ENCODE measurements at places on chromosomes 12 and 14.
A peak's percentile ranks its signal among the peaks of the same experiment; 100 is the strongest.

- no peak for DNase-seq
These were observed 163.5 kb downstream of the CFAP54 start for GRCh38 chr12:96652870-96653269.

DNA sequence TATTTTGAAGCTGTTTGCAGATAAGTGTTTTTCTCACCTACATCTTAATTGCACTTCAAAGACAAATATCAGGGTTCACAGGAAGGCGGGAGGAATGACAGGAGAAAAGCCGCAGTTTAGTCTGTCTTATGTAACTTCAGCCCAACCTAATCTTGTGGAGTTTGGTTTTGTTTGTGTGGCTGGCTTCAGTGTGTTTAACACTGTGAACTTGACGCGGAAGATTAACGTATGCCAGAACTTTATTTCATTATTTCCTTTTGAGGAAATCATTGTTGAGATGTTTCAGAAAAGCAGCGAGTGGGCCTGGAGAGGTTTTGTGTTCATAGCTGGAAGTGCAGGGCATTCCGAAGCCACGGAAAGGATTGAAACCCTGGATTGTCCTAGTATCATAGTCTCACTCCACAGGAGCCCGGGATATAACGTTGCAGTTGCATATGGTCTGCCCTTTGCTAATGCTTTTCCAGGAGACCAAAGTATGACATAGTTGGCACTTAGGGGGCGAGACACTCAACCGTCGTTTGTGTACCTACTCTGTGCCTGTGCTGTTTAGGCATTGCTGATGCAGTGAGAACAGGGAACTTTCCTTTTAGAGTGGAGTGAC lies 2.0 kb downstream of the PELI2 start:
- no peak for DNase-seq

GRCh38 chr12:3551386-3551785 lies 60.4 kb downstream of the PRMT8 start:
- no peak for DNase-seq

DNA sequence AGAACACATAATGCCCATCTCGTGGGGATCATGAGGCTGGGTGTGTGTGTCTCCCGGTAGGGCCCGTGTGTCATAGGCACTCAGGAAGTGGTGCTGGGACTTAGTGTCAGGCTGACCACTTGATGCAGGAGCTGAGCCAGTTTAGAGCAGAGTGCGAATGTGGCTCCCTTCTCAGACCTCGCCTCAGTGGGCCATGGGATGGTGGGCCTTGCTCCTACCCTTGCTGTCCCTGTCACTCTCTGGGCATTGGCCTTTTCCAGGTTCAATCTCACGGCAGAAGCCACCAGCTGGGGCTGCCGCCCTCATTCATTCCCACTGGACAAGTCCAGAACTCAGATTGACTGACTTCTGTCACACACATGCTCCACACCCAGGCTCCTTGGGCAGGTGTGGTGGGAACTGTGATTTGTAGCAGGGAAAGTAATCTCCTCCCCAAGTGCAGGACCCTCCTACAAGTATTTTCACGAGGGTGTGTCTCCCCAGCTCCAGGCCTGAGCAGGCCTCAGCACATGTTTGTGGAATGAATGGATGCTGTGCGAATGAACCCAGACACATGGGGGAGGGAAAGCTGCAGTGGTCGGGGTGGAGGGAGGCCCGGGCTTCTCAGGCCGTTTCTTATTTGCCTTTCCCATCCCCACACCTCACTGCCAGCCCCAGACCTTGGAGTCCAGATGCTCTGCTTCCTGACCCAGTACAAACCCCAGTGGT lies 54.9 kb downstream of the BEGAIN start:
- DNase-seq = no peak

GRCh38 chr14:65170768-65171507 lies 68.6 kb upstream of the MAX start:
- DNase-seq = no peak

- peak; percentile 69 for DNase-seq
These were observed 32.9 kb downstream of the MIPOL1 start for GRCh38 chr14:37230551-37231194.

DNA sequence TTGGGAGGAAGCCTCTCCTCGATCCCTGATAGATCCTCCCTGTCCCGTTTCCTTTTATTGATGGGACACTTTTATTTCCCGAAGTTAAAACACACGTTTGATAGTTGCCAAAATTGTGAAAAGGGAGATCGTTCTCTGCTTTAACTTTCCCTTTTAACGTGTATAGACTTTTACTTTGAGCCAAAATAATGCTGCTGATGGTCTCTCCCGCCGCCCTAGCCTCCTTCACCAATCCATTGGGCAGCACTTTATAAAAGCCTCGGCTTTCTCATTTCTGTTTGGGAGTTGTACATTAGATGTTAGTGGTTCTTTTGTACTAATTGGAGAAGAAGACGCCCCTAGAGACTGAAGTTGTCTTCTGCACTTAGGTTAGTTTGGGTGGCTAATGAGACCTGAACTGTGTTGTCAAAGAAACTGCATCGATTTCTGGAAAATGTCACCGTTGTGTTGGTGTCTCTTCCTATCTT lies 1.4 kb downstream of the TMTC2 start:
- peak; percentile 58 for DNase-seq

DNA sequence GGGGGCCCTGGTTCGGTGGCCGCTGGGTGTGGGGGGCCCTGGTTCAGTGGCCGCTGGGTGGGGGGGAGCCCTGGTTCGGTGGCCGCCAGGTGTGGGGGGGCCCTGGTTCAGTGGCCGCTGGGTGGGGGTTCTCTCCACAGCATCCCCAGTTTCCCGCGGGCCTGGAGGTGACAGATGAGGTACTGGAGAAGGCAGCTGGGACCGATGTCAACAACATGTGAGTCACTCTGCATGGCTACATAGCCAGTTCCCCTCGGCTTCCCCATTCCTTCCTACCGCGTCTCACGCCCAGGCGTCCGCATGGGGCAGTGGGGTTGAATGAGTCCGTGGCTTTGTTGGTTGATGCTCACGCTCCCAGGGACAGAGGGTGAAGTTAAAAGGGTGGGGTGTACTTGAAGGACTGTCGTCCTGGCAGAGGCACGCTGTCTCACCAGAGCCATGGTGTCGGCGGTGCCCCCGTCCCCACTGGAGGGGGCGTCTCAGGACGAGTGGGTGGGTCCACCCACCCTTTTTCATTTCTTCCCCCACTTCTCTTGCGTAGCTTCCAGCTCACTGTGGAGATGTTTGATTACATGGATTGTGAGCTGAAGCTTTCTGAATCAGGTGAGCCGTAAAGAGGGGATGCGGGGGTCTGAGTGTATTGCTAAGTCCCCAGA lies 15.6 kb downstream of the HIP1R start:
- no peak for DNase-seq

GRCh38 chr14:35387713-35388579 lies 16.6 kb downstream of the NFKBIA start:
- DNase-seq = no peak

- DNase-seq = no peak
These were observed 6.6 kb downstream of the POMT2 start for GRCh38 chr14:77314043-77314442.

GRCh38 chr14:32202491-32202997 lies 525 bp downstream of the RNU6-8 start:
- DNase-seq = no peak

GRCh38 chr14:94203473-94204210 lies 29.5 kb downstream of the PPP4R4 start:
- DNase-seq = no peak

GRCh38 chr12:12653922-12654321 lies 42.1 kb downstream of the GPR19 start:
- no peak for DNase-seq

- no peak for DNase-seq
These were observed 886 bp upstream of the PRICKLE1 start for GRCh38 chr12:42590330-42590934.

DNA sequence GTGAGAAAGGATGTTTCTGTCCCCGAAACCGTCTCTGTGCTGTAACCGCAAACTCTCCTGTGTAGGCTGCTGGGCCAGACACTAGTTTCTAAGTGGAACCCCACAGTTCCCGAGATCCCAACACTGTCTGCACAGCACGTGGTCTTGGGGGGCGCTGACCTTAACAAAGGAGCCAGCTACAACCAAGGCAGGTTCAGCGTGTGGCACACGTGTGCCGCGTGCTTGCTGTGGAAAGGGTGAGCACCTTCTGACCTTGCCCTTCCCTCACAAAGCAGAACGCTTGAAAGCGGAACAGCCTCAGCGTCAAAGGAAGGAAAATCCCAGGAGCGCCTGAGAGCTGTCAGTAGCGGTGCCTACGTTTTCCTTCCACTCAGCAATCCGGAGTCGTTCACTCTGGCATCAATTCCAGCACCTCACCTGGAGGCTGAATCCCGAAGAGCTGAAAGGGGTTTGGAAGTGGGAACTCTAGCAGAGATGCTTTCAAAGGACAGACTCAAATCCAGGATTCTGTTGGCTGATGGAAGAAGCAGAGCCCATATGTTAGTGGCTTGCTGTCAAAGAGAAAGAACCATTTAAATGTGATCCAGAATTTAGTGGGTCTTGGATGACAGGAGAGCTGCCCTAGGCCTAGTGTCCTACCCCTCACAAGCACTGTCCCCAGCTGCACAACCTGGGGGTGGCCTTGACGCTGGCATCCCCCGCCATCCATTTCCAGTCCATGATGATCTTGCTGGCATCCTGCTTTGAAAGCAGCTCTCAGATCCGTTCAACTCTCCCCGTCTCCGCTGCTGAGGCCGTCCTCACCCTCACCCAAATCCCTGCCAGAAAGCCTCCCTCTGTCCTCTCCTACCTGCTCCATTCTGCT lies 27.1 kb downstream of the CCDC92 start:
- DNase-seq = no peak

GRCh38 chr12:21559855-21560569 lies 33.9 kb downstream of the SPX start:
- DNase-seq = no peak

- DNase-seq = no peak
These were observed 61.6 kb downstream of the RAD51B start for GRCh38 chr14:67881225-67881624.

GRCh38 chr14:25026476-25027137 lies 23.3 kb downstream of the STXBP6 start:
- DNase-seq = no peak

- no peak for DNase-seq
These were observed 144.0 kb downstream of the HELB start for GRCh38 chr12:66446276-66446675.

DNA sequence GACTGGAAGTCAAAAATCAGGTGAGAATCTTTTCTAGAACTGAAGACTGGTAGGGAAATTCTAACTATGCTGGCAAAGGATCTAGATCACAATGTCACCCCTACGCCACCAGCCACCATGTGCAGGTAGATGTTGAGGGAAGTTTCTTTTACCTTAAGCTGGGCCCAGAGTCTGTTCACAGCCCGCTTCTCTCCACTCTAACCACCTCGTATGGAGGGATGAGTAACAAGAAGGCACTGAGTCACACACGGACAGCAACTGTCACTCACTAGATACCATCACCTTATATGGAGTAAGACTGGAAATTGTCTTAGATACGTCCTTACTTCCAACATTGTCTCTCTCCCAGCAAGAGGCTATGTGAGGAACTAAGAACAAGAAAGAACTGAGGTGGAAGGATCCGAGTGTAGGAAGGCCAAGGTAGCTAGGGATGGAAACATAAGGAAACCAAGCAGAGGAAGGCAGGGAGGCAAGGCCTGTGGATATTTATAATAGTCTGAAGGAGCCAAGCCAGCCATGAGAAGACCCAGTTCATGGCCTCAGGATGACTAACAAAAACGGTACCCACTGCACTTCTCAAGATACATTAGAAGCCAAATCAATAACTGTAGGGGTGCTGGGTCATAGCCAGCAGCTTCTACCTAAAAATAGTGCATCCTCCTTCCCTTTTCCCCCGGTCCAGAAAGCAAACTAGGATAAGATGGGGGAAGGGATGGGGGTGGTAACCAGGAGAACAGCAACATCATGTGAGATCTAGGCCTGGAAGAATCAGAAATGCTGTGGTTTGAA lies 15.5 kb downstream of the REM2 start:
- no peak for DNase-seq

GRCh38 chr14:66939409-66939808 lies 249.8 kb upstream of the GARIN2 start:
- DNase-seq = no peak

GRCh38 chr12:116703214-116703795 lies 34.6 kb downstream of the SPRING1 start:
- DNase-seq = no peak

GRCh38 chr14:94598816-94599655 lies 13.2 kb upstream of the SERPINA3 start:
- no peak for DNase-seq

DNA sequence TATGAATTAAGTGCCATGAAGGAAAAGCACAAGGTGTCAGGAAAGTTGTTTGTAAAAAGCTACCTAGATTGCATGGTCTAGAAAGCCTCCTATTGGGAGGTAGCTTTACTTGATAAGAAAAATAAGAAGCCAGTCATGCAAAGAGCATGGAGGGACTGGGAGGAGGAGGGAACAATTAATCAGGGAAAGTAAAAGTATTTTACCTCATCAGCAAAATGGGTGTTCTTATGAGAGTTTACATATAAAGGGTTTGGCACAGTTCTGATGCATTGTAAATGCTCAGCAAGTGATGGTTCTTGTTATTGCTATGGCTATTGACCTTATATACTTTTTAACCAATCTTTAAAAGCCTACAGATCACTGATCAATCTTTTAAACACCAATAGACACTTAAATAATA lies 17.0 kb upstream of the TSPAN8 start:
- no peak for DNase-seq

- DNase-seq = no peak
These were observed 162.9 kb downstream of the GXYLT1 start for GRCh38 chr12:41981758-41982157.

- no peak for DNase-seq
These were observed 6.6 kb downstream of the FOXG1 start for GRCh38 chr14:28773176-28773575.

GRCh38 chr14:101844219-101844618 lies 82.7 kb downstream of the PPP2R5C start:
- no peak for DNase-seq

DNA sequence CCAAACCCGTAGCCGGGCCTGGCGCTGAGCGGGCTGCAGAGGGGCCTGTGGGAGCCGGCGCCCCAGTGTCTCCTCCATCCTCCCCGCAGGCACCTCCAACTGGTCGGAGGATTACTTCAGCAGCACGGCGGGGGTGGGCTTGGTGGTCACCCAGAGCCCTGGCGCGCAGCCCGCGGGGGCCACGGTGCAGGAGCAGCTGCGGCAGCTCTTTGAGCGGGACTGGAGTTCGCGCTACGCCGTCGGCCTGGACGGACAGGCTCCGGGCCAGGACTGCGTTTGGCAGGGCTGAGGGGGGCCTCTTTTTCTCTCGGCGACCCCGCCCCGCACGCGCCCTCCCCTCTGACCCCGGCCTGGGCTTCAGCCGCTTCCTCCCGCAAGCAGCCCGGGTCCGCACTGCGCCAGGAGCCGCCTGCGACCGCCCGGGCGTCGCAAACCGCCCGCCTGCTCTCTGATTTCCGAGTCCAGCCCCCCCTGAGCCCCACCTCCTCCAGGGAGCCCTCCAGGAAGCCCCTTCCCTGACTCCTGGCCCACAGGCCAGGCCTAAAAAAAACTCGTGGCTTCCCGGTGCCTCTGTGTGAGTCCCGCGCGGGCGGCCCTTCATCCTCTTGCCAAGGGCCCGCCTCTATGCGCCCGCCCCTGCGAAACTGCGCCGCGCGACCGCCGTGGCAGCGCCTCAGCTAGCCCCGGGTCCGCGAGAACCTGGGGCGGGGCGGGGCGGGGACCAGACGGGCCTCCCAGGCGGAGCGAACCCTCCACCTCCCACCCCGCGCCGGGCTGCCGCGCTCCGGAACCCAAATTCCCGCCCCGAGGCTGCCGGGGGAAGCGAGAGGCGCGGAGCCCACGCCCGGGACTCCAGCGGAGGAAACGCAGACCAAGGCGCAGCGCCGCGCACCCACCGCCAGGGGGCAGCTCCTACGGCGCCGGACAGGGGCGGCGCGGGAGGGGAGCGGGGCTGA lies 8.3 kb downstream of the PLD4 start:
- no peak for DNase-seq

- no peak for DNase-seq
These were observed 522.0 kb upstream of the SEL1L start for GRCh38 chr14:82055515-82056115.
